ENCODE measurements at places on chromosomes 12 and 14. TPM values are rescaled to one million over a fixed set of nuclear protein-coding genes. Genes with fewer than 3 reads are reported as not detected.

DNA sequence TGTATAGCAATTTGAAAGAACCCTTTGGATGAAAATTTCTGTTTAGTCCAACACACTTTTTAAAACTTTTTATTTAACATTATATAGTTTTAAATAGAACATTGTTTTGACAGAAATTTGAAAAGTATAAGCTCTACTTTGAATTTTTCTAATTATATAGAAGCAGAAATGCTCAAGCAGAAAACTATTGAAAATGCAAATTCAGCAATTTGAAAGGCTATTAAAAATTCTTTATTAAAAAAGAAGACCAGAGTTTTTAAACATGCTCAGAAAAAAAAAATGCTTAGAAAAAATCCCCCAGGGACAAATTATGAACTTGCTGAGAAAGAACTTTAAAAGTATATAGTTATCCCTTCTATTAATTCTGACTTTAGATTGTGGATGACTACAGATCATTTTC is 21.1 kb upstream of the FSCB start:
- no peak for DNase-seq

DNA sequence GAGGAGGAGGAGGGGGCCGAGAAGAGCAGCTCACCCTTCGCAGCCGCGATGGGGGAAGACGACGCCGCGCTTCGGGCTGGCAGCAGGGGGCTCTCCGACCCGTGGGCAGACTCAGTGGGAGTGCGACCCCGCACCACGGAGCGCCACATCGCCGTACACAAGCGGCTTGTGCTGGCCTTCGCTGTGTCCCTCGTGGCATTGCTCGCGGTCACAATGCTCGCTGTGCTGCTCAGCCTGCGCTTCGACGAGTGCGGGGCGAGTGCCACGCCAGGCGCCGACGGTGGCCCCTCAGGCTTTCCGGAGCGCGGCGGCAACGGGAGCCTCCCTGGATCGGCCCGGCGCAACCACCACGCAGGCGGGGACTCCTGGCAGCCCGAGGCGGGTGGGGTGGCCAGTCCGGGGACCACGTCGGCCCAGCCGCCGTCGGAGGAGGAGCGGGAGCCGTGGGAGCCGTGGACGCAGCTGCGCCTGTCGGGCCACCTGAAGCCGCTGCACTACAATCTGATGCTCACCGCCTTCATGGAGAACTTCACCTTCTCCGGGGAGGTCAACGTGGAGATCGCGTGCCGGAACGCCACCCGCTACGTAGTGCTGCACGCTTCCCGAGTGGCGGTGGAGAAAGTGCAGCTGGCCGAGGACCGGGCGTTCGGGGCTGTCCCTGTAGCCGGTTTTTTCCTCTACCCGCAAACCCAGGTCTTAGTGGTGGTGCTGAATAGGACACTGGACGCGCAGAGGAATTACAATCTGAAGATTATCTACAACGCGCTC is 745 bp downstream of the TRHDE start:
- DNase-seq = no peak

DNA sequence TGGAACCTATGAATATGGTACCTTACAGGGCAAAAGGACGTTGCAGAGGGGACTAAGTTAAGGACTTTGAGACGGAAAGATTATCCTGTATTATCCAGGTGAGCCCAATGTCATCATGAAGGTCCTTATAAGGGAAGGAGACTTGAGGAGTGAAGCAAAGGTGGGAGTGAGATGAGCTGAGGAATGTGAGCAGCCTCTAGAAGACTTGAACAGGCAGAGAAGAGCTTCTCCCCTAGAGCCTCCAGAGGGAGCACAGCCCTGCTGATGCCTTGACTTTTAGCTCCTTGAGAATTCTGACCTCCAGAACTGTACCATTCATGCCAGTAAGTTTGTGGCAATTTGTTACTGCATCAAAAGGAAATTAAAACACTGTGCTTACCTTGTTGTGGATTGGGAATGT is 41.8 kb upstream of the DCD start:
- no peak for DNase-seq

GRCh38 chr12:92047393-92047826 is 98.2 kb downstream of the BTG1 start:
- DNase-seq = peak; percentile 35

DNA sequence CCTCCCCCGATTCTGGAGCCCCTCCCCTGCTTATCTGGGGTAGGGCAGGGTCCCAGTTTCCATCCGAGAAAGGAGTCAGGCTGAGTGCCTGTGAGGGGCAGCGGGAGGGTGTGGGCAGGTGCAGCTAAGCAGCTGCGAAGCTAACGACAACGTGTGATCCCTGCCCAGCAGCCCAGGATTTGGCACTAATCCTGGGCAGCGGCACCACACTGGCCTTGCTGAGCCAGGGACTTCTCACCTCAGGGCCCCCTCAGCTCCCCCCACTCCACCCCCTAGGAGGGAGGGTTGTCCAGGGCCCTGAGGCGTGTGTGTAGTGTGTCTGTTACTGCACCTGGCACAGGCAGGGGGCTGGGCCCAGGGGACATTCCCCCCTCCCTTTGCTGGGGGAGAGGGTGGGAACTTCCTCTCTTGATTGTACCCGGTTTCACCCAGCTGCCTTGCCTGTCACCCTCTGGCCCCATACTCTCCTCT is 1.8 kb downstream of the SMIM41 start:
- no peak for DNase-seq

- no peak for DNase-seq
These were observed 76.2 kb downstream of the PDZRN4 start for GRCh38 chr12:41264281-41264680.

- DNase-seq = no peak
These were observed 175.8 kb upstream of the SOX5 start for GRCh38 chr12:24125280-24125679.

DNA sequence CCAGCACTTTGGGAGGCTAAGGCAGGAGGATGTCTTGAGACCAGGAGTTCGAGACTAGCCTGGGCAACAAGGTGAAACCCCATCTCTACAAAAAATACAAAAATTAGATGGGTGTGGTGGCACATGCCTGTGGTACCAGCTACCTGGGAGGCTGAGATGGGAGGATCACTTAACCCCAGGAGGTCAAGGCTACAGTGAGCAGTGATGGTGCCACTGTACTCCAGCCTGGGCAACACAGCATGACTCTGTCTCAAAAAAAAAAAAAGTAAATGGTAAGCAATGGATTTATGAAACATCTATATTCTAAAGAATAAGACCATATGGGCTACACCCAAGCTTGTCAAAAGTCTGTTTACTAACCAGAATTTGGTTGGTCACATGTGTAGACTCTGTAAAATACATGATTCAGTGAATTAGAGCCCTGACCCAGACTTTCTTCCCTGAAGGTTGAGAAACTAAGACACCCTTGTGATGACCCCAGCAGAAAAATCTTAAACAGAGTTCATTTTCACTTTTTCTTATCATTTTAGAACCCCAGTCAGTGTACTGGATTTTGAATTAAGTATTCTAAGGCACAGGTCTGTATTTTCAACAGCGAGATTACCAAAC is 12.1 kb downstream of the FGD6 start:
- no peak for DNase-seq

DNA sequence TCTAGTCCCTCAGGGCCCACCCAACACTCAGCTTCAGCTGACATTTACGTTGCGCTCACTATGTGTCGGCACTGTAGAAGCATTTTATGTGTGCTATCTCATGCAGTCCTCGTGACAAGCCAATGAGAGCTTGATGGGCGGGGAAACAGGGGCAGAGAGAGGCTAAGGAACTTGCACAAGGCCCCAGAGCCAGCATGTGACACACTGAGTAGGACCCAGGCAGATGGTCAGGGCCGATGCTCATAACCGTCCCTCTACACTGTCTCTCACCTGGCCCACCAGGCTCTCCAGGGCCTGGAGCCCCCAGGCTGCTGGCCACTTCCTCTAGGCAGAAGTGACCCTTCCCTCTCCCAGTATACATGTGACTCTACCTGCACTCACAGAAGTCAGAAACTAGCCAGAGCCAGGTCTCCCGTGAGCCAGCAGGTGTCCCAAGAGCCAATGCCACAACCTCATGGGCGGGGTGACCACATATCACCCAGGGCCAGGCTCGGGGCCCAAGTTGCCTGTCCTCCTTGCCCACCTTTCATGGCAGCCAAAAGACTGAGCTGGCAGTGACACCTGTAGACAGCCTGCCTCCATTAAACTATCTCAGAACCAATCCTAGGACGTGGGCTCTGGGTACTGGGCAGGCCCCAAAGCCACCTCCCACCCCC is 38.3 kb downstream of the TTC7B start:
- no peak for DNase-seq

- DNase-seq = peak; percentile 31
These were observed 153.9 kb upstream of the RMST start for GRCh38 chr12:97308576-97309198.

DNA sequence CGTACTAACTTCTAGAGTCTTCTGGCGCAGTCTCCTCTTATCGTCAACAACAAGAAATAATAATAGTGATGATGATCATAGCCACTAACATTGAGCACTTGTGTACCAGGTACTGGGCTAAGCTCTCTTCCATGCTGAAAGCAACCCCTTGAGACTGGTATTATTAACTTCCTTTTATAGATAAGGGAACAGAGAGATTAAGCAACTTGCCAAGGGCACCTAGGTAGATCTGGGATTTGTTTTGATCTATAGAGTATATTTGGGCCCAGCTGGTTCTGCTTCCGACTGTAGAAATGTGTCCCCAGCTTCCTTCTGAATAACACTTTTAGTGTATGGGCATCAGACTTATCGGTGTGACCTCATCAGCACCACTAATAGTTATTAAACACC is 1.1 kb upstream of the ZNF219 start:
- no peak for DNase-seq

GRCh38 chr14:59964251-59965007 is 44.5 kb downstream of the LRRC9 start:
- no peak for DNase-seq

DNA sequence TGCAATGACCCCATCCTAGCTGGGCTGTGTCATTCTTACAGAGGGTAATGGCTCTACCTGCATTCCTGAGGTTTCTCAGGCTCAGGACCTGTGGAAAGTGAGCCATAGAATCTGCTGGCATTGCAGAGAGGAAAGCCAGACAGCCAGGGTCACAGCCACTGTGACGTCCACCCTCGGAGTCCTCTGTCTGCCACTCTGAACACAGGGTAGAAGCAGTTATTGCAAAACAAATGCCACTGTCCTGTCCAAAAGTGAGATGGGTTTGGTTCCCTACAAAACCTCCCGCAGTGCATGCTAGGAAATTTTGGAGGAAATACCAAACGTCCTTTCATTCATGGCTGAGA is 37.8 kb downstream of the TNFAIP2 start:
- no peak for DNase-seq

Gene B3GNT4
- total RNA-seq = 0.55 TPM

GRCh38 chr12:64269161-64269560 is 47.1 kb upstream of the KICS2 start:
- DNase-seq = no peak

DNA sequence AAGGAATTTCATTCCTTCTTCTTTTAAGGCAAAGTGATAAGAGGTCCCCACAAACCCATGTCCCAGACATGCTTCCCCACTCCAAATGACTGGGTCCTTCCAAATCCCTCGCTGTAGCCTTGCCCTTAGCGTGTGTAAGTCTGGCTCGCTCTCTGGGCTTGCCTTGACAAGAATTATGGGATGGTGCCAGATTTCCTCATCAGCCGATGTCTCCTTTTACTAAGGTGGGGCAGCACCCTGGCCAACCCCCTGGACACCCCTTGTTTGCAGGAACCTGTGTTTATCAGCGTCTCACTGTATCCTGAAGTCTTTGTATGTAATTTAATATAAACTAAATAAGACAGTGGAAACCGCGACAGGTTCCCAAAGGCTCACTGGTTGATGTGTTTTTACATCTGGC is 493.3 kb downstream of the EGLN3 start:
- DNase-seq = no peak

GRCh38 chr12:5884285-5884684 is 60.8 kb downstream of the ANO2 start:
- DNase-seq = no peak

Measured in activated T-cell treated with anti-CD3 and anti-CD28 coated beads, Interleukin-2, amount 50 U/mL, for 72 hours (primary cell).